ENCODE measurements at places on chromosomes 7 and 10.

DNA sequence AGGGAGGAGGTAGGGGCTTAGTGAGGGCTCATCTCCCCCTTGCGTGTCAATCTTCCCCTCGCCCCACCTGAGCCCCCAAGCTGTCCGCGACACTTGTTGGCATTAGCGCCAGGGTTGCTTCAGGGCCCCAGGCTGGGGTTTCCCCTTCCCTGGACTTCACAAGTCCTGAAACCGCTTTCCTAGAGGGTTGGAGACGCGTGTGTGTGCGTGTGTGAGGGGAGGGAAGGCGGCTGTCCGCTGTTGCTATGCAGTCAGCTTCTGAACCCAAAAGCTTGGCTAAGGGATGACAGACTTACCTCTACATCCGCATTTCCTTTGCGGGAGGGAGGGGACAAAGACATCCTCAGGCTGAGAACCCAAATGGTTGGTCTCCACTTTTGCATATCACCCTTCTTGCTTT, 803 bp downstream of the GOLGA7B start:
- no peaks in the 10 kb centered on the region for H3K36me3 ChIP-seq
- peak overlapping the region; percentile 25 for H3K4me3 ChIP-seq
- H3K27me3 ChIP-seq: no peaks in the 10 kb centered on the region
- DNase-seq: no peak

DNA sequence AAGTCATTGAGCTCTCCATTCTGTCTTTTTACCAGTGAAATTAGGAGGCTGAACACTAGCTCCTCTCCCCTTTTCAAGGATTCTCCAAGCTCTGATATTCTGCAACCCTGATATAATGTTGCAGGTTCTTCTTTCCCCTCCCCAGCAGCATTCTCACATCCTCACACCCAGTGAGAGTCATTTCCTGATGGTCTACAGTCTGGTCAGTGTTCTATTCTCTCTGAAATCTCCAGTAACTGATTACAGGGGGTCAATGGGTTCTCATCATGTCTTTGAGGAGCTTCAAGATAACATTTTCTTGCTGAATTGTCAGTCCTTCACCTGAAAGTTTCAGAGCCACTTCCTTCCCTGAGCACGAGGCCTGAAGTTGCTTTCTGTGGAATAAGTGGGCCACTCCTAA, 299.4 kb downstream of the PTEN start:
- H3K36me3 ChIP-seq: no peaks in the 10 kb centered on the region
- H3K27me3 ChIP-seq: no peaks in the 10 kb centered on the region
- H3K4me1 ChIP-seq: no peaks in the 10 kb centered on the region
- no peak overlapping the region for H3K4me3 ChIP-seq
- DNase-seq: no peak

DNA sequence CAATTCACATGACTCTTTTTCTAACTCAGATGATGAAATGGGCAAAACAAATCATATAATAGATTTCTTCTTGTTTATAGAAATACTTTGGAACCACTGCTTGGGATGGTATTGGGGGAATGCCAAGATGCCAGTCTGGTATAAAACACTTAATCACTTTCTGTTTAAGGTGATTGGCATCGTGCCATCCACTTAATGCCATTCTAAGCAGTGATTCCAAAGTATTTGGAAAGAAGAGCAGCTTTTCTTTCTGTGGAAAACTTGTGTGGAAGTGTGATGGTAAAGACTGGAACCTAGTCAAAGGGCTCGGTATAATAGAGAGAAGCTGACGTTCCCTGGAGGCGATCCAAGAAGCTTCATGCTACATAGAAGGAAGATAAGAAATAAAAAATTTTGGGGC, 120.6 kb downstream of the TMEM26 start:
- no peaks in the 10 kb centered on the region for H3K4me1 ChIP-seq
- DNase-seq: no peak
- no peaks in the 10 kb centered on the region for H3K36me3 ChIP-seq
- H3K27ac ChIP-seq: no peak overlapping the region

DNA sequence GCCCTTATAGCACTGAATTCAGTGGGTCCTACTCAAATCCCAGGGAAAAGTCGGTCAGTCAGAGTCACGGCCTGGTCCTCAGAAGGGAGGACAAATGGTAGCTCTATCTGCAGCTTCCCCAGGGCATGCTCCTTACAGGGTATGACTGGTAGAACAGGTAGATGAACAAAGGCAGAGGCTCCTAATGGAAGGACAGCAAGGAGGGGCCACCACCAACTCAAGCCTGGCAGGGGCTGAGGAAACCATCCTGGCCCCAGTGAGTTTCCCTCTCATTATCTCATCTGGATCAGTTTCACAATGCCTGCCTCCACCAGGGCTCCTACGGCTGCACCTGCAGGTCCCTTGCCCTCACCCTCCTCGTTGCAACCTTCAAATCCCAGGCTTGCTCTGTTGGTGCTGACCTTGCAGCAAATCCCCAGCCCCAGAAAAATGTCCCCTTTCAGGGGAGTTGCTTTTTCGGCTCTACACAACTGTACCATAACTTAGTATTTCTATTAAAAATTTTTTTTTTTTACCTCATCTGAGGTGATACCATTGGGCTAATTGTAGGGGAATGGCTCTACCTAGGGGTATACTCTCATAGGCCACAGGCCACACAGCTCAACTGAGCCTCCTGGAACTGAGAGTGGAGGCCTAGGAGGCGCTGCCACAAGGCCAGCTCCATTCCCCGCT, 2.4 kb upstream of the MYO1G start:
- DNase-seq: no peak
- no peaks in the 10 kb centered on the region for H3K27me3 ChIP-seq
- H3K27ac ChIP-seq: peak overlapping the region; percentile 85
- H3K36me3 ChIP-seq: no peaks in the 10 kb centered on the region

DNA sequence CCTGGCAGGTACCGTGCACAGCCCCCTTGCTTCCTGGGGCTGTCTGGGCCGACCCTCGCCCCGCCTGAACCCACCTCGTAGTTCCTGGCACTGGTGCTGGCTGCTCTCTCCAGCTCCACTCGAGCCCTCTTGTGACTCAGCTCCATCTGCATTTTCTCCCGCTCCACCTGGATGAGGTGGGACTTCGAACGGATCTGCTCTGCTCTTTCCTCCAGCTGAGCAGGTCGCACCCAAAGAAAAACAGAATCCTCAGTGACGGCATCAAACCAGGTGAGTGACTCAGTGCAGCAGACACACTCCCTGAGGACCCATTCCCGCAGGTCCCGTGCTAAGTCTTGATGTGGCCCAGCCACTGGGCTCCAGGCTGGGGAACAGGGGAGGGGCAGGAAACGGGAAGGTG, 7.4 kb downstream of the MAD1L1 start:
- no peak overlapping the region for H3K27ac ChIP-seq
- H3K4me1 ChIP-seq: no peaks in the 10 kb centered on the region
- peaks cover 100% of the 10 kb centered on the region for H3K36me3 ChIP-seq
- no peak overlapping the region for H3K4me3 ChIP-seq

GRCh38 chr10:50982989-50983388, 91.3 kb upstream of the PRKG1 start:
- H3K36me3 ChIP-seq: no peaks in the 10 kb centered on the region
- no peak overlapping the region for H3K4me3 ChIP-seq
- H3K4me1 ChIP-seq: no peaks in the 10 kb centered on the region
- no peaks in the 10 kb centered on the region for H3K27me3 ChIP-seq

DNA sequence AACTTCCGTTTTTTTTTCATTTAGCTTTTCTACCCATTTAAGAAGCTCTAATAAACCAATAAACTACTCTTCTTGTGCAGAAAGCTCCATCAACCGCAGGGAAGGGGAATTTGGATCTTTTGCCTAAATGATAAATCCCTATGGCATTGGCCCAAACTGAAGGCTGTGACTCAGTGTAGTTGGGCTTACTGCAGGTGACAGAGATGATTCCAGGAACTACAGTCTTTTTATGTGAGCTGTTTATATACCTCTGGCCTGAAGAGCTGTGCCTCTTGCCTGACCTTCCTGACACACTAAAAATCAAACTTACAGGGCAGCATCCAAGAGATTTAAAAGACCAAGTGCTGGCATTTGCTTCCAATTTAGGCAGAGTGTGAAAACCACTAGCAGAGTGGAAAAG, 25.2 kb downstream of the ABCB1 start:
- H3K27me3 ChIP-seq: no peaks in the 10 kb centered on the region
- H3K36me3 ChIP-seq: no peaks in the 10 kb centered on the region
- no peak for DNase-seq
- no peak overlapping the region for H3K4me3 ChIP-seq
- H3K4me1 ChIP-seq: no peaks in the 10 kb centered on the region
- H3K27ac ChIP-seq: no peak overlapping the region

Measured in tibial nerve (tissue), 4 donors.